Endothelial cell (in vitro differentiated cells): ENCODE measurements at places on chromosomes 3 and 15.
A peak's percentile ranks its signal among the peaks of the same experiment; 100 is the strongest.

- H3K4me1 ChIP-seq, result peaks cover 19% of the 10 kb centered on the region
- DNase-seq, result no peak
- H3K27ac ChIP-seq, result peak overlapping the region; percentile 69
- H3K27me3 ChIP-seq, result peaks cover 3% of the 10 kb centered on the region
- peak overlapping the region; percentile 92 for H3K4me3 ChIP-seq
Observed at GRCh38 chr3:170180079-170180907, 1.2 kb downstream of the PHC3 start.

DNA sequence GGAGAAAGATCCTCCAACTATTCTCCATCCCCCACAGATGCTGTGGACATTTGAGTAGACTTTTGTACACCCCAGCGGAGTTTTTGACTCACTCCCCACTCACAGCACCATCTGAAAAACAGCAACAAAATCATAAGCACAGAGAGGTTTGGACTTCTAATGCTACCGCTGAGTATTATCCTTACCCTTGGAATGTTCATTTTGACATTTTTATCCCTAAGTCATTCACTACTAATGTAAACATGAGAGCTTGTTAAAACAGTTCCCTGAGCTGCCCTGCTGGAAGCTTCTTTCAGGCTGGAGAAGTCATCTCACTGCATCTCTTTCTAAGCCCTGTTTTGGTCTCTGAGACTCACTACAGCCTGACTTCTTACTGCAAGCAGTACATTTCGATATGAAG lies 1045.9 kb downstream of the MCTP2 start:
- no peaks in the 10 kb centered on the region for H3K27me3 ChIP-seq
- H3K36me3 ChIP-seq, result no peaks in the 10 kb centered on the region
- no peak for DNase-seq
- no peak overlapping the region for H3K4me3 ChIP-seq
- no peaks in the 10 kb centered on the region for H3K4me1 ChIP-seq

DNA sequence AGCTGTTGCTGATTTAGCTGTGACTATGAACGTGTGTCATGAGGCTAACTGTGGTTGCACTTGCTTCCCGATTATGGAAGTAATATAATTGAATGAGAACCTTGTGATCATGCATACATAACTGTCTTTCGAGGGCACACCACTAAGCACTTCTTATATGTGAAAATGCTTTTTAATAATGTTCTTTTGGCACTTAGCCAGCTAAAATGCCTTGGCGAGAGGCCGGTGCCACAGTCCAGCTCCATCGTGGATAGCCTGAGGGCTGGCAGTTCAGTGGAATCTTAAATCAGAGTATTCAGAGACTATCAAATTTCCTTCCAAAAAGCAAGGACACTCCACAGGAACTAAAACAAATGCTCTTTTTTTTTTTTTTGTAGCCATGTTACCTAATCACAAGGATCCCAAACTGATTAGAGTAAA lies 161.6 kb upstream of the FRMD4B start:
- H3K27me3 ChIP-seq, result no peaks in the 10 kb centered on the region
- DNase-seq, result no peak
- H3K36me3 ChIP-seq, result no peaks in the 10 kb centered on the region
- peaks cover 6% of the 10 kb centered on the region for H3K4me1 ChIP-seq
- H3K27ac ChIP-seq, result no peak overlapping the region

- no peak overlapping the region for H3K4me3 ChIP-seq
- H3K4me1 ChIP-seq, result peaks cover 6% of the 10 kb centered on the region
- no peak for DNase-seq
- no peak overlapping the region for H3K27ac ChIP-seq
Observed at GRCh38 chr3:125431912-125432790, 57.0 kb upstream of the ZNF148 start.

DNA sequence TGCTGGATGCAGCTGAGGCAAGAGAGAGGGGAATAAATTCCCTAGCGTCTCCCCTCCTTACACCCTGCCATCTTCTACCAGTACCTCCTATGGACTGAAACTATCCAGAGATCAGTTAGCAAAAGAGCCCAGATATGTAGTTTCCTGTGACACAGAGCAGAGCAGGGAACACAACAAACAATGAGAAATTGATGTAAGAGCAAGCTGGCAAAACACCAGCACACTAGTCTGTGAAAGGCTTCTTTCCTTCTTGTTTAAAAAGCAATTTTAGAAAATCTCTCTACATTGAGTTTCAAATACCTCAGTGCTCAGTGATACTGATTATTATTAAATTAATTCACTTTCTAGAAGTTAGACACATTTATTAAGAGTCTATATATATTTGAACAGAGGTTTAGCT lies 215.6 kb upstream of the AZI2 start:
- no peaks in the 10 kb centered on the region for H3K27me3 ChIP-seq
- DNase-seq, result no peak
- no peak overlapping the region for H3K4me3 ChIP-seq
- H3K36me3 ChIP-seq, result no peaks in the 10 kb centered on the region
- H3K27ac ChIP-seq, result no peak overlapping the region

DNA sequence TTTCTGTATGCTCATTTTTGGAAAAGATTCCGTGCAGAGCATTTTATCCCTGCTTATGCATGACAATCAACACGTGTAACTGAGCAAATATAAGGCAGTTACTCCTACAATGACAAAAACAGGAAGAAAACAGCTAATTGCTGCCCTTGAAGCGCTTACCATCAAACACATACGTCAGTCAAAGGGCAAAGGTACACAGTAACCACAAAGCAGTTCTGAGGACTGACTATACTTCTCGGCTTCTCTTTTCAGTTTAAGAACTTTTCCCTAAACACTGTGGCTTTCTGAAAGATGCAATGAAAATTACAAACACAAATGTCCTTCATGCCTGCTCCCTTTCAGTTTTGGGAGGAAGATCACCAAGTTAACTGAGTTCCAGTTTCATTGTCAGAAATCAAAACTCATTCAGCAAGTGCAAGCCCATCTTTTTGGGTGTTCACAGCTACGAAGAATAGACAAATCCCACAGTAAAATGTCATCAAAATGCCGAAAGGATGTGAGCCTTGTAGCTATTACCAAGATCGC lies 602.8 kb downstream of the FOXP1 start:
- peaks cover 2% of the 10 kb centered on the region for H3K27me3 ChIP-seq
- no peak overlapping the region for H3K4me3 ChIP-seq
- H3K27ac ChIP-seq, result no peak overlapping the region
- H3K4me1 ChIP-seq, result peaks cover 10% of the 10 kb centered on the region
- no peak for DNase-seq
